ENCODE measurements at places on chromosomes 3 and 15.

DNA sequence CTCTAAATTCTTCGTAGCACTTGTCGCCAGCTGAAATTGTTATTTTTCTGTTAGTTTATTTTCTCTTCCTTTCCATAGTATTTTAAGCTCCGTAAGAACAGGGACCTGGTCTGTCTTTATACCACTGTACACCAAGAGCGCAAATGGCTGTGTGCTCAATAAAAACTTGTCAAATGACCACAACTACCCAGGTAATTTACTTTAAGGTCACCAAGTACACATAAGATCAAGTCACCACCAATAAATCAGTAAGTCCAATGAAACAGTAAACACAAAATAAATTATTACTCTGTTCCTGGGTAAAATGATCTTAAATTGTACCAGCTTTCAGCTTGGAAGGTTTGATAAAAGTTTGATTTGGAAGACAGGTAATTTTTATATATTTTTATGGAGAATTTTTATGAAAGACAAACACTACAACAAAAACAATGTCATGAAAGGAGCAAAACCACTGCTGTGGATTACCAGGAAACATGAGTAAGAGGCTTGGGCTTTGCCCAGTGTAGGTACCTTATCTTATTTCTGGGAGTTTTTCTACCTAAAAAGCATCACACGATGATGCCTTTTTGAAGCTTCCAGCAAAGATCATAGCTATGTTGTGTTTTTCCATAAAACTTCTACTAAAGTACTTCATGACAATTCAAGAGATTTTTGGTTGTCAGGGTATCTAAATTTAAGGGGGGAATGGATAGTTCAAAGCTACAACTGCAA lies 406.8 kb downstream of the SHQ1 start:
- no peak for DNase-seq

- DNase-seq = no peak
Measured at GRCh38 chr15:79849789-79850188, 47.0 kb downstream of the MTHFS start.

DNA sequence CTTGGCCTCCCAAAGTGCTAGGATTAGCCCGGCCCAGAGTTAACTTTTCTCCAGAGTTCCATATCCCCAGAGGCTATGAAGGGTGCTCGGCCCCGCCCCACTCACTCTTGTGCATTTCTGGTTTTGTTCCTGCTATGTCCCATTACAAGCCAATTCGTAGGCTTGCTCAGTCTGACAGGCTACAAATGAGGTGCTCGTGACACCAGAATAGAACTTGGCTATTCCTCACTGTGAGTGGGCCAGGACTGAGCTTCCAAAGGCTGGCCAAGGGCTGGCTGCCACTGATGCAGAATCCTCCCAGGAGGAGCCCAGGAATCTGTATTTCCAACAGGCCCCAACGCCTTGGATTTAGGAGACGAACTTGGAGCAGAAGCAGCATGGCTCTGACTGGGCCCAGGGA lies 282.7 kb upstream of the C2CD4B start:
- DNase-seq = no peak

DNA sequence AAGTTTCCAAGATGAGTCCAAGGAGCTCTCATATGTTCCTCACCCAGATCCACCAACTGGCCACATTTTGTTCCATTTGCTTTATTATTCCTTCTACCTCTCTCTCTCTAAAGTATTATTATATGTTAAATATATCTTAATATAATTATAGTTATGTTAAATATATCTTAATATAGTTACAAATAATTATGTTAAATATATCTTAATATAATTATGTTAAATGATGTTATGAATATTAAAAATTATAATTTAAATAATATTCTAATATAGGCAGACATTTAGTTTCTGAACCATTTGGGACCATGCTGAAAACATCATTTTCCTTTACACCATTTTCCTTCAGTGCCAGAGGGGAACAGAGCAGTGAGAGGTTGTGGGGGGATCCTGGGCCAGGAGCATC lies 50.0 kb upstream of the MEX3B start:
- DNase-seq = no peak

DNA sequence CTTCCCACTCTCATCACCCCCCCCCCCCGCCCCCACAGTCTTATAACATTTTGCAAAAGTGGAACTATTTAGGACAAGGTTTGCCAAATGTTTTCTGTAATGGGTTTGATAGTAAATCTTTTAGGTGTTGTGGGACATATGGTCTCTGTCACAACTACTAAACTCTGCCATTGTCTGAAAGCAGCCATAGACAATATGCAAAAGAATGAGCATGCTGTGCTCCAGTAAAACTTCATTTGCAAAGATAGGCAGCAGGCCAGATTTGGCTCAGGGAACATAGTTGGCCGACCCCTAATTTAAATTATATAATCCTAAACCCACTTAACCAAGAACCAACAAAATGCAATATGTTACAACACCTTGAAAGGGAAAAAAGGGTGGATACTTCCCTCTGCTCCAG lies 46.4 kb downstream of the TIPARP start:
- no peak for DNase-seq

- DNase-seq = no peak
Measured at GRCh38 chr15:92051716-92052115, 198.2 kb downstream of the SLCO3A1 start.

DNA sequence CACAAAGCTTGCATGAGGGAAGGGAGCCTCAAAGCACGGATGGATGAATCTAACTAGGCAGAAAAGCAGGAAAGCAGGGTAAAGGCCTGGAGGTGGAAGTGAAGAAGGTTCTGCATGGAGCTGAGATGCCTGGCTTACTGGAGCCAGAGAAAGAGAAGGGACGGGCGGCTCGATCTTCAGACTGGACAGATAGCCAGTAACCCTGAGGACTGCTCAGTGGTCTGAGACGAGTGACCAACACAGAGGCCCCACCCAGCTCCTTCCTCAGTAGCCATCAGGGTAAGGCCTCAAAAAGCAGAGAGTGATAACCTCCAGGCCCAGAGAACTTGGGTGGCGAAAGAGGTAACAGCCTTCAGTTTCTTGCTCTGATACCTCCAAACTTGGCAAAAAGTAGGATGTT lies 6.4 kb downstream of the CLN6 start:
- no peak for DNase-seq

GRCh38 chr3:57007521-57008460 lies 52.7 kb upstream of the SPATA12 start:
- DNase-seq = peak; percentile 51

- DNase-seq = no peak
Measured at GRCh38 chr3:106305127-106305526, 436.3 kb upstream of the CBLB start.

DNA sequence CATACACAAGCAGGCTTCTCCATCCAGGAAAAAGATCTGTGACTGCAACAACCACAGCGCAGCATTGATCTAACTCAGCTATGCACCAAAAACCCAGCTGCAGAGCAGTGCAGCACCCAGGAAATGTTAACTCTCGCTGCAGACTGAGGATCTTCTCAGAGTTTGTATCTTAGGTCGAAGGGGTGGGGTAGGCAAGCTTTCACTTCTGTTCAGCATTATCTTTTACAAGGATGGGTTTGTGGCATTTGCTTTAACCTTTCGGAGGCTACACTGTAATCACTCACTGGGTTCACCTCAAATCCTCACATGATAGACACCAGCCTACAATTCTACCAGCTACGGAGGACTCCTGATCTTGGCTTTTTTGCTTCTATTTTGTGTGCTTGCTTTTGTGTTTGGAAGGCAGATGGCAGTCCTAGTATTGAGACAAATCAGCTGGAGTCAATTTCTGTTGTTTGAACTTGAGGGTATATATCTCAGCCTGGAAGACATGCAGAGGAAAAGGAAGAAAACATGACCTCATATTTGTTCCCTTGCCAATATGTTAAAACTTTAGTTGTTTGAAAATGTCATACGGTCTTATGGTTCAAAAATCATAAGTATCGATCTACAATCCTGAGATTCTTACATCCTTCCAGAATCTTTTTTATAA lies 25.2 kb downstream of the LRRK1 start:
- no peak for DNase-seq

GRCh38 chr3:18730491-18730890 lies 305.4 kb upstream of the SATB1 start:
- DNase-seq = no peak

DNA sequence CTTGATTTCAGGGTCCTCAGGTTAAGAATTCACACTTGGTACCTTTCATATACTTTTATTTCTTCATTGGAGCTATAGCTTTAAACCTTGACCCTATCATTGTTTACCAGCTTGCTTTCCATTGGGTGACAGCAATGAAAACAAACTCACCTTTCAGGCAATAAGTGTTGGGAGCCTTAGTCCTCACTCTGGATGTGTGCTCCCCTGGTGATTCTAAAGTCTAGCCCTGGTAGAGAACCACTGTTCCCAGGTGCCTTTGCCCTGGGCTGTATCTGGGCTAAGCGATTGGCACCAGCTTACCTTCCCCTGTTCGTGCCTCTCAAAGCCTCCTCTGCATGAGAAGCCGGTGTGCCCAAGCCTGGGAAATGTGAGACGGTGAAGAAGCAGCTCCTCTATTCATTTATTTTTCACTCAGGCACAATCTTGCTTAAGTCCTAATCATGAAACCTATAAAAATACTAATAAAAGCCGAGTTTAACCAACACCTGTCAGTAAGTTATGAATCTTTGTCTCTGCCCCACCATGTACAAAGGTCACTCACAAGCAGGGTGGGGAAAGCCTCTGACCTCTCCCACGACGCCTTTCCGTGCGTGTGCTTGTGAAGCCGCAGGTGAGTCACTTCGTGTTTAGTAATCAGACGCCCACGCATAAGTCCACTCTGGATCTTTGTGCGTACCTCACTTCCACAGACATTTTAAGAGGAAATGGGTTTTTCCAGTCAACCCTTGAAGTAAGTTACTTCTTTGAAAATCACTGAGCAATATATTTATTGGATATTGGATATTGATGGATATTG lies 12.8 kb upstream of the ARRDC4 start:
- no peak for DNase-seq

DNA sequence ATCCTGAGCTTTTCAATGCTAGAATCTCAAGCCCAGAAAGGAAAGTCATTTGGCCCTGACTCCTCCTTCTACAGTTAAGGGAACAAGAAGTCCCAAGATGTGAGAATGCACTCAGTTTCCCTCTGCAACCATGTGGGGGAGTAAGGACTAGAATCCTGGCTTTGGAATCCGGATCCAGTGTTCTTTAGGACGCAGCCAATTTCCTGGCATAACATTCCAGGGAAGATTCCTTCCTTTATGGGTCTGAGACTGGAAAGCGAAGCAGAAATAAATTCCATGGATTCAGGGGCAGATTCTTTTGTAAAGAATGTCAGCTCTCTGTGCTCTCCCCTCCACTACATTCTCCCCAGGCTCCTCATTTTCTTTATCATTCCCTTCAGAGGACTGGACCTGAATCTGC lies 151.8 kb upstream of the SOX14 start:
- no peak for DNase-seq

DNA sequence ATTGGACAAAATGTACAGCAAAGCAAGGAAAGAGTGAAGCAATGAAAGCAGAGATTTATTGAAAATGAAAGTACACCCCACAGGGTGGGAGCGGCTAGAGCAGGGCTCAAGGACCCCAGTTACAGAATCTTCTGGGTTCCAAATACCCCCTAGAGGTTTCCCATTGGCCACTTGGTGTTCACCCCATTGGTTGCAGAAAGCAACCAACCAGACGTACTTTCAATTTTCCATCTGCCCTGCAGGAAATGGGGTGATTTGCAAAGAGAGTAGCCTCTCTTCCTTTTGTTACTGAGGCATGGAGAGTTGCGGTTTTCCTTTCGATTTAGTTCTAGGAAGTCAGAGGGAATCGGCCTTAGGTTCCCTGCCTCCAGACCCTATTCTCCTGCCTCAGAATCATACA lies 2.4 kb downstream of the PML start:
- no peak for DNase-seq

DNA sequence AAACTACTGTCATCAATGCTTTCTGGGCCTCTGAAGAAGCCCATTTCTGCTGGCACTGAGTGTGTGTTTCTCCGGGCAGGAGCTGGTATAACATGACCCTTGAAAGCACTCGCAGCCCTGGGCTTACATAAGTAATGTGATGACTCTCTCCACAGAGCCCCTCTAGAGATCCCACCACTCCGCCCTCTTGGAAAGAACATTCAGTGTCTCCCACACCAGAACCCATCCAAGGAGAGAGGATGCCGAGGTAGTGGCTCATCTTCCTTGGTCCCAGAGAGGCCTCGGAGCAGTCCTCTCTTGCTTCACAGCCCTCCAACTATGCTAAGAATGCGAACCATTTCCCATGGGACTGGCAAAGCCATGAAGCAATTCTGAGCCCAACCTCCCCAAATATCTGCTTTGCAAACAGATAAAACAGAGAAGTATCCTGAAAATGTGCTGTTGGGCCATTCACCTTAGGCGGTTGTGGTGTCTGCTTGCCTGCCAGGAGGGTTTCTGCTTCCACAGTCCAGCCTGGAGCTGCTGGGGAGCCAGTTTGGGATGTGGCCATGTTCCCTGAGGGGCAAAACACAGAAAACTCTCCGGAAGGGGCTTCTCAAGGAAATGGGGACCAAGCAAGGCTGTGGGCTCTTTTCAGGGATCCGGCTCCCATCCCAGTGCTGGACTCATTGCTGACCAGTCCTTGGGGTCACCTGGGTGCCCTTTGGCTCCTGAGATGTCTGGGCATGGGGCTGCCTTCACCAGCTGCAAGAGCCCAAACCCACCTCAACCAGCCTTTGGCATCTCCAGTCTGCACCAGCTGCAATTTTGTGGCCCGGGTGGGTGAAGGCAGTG lies 47.3 kb downstream of the AMOTL2 start:
- DNase-seq = peak; percentile 89

GRCh38 chr15:72229076-72229946 lies 1.7 kb downstream of the PKM start:
- DNase-seq = no peak

DNA sequence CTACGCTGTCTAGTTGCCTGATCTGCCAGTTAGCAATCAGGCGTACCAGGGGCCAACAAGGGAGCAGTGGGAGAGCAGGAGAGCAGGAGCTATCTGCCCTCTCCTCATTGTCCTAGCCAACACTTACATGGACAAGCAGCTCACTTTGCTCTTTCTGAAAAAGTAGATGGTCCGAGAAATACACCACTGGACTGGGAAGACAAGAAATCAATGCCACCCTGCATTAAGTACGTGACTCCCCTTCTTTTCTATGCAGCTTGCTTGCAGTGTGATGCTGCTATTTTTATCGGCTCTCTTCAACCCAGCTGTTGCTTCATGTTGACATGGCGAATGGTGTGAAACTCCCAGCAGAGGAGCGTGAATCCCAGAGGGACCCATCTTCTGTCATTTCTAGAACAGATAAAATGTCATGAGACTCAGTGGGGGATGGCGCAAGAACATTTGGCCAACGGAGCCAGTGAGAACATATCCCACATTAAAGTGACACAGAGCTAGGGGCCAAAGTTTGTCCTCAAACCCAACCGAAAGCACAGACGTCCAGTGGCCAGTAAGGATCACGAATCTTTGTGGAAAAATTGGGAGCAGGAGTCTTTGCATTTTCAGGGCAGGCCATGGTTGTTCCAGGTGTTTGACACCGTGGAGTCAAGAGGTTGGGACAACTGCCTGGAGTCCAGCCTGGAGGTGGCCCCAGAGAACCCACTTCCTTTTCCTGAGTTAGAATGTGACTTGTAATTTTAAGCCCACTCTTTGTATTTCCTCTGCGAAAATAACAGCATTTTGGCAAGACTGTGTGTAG lies 53.7 kb upstream of the MEF2A start:
- no peak for DNase-seq

GRCh38 chr3:83039422-83039821 lies 1278.0 kb upstream of the GBE1 start:
- DNase-seq = no peak

- DNase-seq = no peak
Measured at GRCh38 chr15:48798319-48798718, 12.6 kb downstream of the CEP152 start.

All from T1000 (cell line).